Adrenal gland (tissue), 19 donors: ENCODE measurements at places on chromosomes 13 and 19. TPM values are rescaled to one million over a fixed set of nuclear protein-coding genes. Genes with fewer than 3 reads are reported as not detected.
A peak's percentile ranks its signal among the peaks of the same experiment; 100 is the strongest.

SERPINE3 gene
- polyA plus RNA-seq: not detected

TRIM13 gene
- 23.5 TPM for polyA plus RNA-seq

GRK1 gene
- 0.04 TPM for polyA plus RNA-seq

CGB5 gene
- polyA plus RNA-seq: not detected

DNA sequence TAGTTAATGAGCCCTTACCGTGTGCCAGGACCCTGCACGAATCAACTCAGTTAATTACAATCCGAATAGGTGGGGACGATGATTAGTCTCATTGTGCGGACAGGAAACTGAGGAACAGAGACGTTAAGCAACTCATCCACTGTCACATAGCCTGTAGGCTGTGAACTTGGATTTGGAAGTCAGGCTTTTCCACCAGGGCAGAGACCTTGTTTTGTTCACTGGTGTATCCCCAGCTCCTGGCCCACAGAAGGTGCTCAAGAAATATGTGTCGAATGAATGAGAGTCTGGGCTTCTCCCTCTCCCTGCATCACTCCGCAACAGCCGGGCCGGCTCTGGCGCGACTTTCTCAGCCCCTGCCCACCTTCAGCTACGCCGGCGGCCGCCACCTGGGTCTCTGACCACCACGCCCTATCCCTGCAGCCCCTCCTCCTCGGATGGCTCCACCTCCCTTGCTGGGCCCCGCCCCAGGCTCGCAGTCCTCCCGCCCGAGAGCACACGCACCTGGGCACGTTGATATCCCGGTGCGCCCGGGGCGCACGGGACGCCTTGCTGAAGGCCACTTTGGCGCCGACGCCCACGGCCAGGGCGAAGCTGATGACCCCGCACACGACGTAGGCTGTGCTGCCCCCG is 1.3 kb downstream of the SHISA7 start:
- H3K4me3 ChIP-seq: no peak overlapping the region
- H3K27me3 ChIP-seq: peaks cover 55% of the 10 kb centered on the region
- no peak overlapping the region for H3K27ac ChIP-seq
- no peak for DNase-seq

DNA sequence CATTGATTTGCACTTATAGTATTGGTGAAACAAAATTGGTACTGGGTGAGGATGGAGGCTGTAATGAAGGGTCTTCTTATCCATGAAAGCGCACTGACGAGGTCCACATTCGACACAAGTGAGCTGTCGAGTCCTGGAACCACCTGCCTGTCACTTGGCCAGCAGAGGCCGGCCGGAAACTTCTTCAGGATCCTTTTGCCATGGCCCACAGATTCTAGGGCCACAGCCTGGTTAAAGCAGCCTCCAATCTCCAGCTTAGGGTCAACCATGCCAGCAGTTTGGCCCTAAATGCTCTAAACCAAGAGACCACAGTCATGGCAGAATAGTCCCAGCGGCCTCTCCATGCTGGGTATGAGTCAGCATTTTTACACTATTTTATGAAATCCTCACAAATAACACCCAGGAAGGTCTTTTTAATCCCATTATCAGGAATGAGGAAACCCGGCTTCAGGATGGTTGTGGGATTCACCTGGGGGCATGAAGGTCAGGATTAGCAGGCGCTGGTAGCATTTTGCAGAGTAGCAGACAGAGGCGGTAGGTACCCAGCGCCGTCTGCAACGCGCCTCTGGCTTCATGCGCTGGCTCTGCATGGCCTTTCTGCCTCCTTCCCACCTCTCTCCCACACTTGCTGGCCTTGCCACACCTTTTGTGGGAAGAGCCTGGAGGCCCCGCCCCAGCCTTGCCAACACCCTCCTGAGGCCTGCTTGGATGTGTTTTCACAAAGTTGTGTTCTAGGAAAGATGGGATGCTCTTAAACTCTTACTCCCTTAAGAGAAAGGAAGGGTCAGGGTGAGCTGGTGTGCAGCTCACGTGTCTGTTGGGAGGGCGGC is 15.2 kb downstream of the GAS6 start:
- DNase-seq: peak; percentile 7
- no peaks in the 10 kb centered on the region for H3K27me3 ChIP-seq
- no peak overlapping the region for H3K4me3 ChIP-seq
- H3K36me3 ChIP-seq: no peaks in the 10 kb centered on the region
- no peak overlapping the region for H3K27ac ChIP-seq

GRCh38 chr13:71255633-71256032 is 611.4 kb downstream of the DACH1 start:
- no peaks in the 10 kb centered on the region for H3K36me3 ChIP-seq
- DNase-seq: no peak
- H3K27ac ChIP-seq: no peak overlapping the region
- H3K27me3 ChIP-seq: no peaks in the 10 kb centered on the region
- no peak overlapping the region for H3K4me3 ChIP-seq

GRCh38 chr19:313169-313987 is 22.2 kb upstream of the PLPP2 start:
- no peak for DNase-seq
- no peaks in the 10 kb centered on the region for H3K36me3 ChIP-seq
- no peak overlapping the region for H3K27ac ChIP-seq
- no peaks in the 10 kb centered on the region for H3K27me3 ChIP-seq
- H3K4me1 ChIP-seq: no peaks in the 10 kb centered on the region

- no peak overlapping the region for H3K4me3 ChIP-seq
- H3K36me3 ChIP-seq: no peaks in the 10 kb centered on the region
- no peak overlapping the region for H3K27ac ChIP-seq
- H3K27me3 ChIP-seq: no peaks in the 10 kb centered on the region
- no peak for DNase-seq
- no peaks in the 10 kb centered on the region for H3K4me1 ChIP-seq
Measured at GRCh38 chr13:101654883-101655282, 202.4 kb downstream of the ITGBL1 start.

DNA sequence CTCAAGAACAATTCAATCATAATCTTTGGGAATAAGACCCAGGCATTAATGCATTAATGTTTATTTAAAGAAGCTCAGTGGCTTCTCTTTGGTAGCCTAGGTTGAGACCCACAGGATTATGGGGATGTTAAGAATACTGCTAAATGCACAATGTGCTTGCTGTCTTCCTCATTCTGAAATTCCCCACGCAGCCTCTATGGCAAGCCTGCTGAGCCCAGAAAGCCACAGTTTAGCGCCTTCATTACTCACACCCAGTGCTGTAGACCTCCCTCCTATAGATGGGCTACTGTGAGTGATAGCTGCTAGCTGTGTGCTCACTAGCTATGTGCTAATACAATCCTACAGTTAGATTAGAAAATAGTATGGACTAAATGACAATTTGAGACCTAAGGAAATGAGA is 90.6 kb downstream of the TNFSF13B start:
- DNase-seq: no peak
- H3K4me1 ChIP-seq: no peaks in the 10 kb centered on the region
- H3K27ac ChIP-seq: no peak overlapping the region
- H3K36me3 ChIP-seq: no peaks in the 10 kb centered on the region
